ENCODE measurements at places on chromosomes 1 and 21.

GRCh38 chr1:39326836-39327235 is 122.3 kb downstream of the MACF1 start:
- no peak for DNase-seq

- DNase-seq = no peak
Observed at GRCh38 chr1:228434689-228435088, 18.0 kb upstream of the TRIM17 start.

- DNase-seq = no peak
Observed at GRCh38 chr1:183739082-183739481, 65.8 kb upstream of the RGL1 start.

- DNase-seq = peak; percentile 71
Observed at GRCh38 chr1:15994590-15995351, 9.3 kb upstream of the SRARP start.

GRCh38 chr1:58855274-58856165 is 71.7 kb upstream of the JUN start:
- no peak for DNase-seq

- peak; percentile 55 for DNase-seq
Observed at GRCh38 chr21:34526618-34527290, 14.7 kb upstream of the KCNE1 start.

DNA sequence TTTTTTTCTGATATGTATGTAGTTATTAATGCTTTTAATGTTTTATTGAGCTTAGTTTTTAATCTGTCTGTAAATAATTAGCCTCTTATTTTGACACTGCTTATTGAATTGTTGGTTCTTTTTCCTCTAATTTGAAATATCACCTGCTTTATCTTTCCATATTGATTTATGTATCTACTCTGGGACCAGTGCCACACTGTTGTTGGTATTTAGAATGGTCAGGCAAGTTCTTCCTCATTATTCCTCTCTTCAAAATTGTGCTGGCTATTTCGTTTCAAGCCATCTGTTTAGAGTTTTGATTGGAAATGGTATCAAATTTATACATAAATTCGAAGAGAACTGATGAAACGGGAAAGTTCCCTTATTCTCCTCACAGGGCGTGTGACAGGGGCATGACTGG is 96.8 kb upstream of the APP start:
- DNase-seq = no peak

DNA sequence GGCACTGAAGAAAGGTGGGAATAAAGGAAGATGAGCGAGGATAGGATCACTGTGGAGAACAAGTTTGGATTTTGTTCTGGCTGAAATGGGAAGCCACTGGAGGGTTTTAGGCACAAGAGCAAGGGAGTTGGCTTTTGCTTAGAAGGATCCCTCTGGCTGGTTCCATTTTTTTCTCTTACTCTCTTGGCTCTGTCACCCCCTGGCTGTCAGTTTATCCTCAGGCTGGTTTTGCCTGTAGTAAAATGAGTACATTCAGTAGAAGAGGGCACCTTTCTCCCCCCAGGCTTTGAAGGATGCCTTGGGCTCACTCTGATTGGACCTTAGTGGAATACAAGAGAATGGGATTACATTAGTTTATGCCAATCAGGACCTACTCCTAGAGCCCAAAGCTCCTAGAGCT is 17.1 kb downstream of the CACHD1 start:
- no peak for DNase-seq

DNA sequence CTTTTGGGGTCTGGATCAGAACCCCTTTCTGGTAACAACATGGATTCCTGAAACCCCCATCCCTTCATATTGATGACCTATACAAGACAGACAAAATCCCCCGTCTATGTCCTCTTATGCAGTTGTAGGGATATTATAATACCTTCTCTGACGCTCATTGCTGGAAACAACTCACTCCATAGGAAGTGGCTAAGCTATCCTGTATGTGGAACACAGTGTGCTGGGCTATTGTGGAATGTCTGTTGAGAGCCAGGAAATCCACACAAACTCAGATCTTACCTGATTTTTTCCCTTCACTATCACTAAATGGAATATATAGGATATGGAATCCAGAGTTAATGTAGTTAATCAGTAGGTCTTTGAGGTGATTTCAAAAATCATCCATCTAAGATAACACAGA is 17.7 kb upstream of the PIK3R3 start:
- no peak for DNase-seq

DNA sequence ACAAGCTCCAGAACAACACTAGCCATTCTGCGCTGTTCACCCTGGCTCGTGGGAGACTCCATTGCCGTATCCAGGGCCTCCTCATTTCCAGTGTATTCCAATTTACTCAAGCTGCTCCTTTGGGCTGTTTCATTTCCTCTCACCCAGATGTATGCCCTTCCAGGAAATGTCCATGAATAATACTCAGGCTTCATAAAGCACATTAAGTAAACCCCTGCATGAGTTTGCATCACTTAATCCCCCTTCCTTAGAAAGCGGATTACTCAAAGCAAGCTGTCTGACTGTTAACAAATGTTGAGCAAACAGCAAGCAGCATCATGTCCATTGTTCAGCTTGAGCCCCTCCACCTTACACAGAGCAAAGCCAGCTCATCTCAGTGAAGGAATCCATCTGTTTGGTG is 403.6 kb upstream of the PBX1 start:
- no peak for DNase-seq

DNA sequence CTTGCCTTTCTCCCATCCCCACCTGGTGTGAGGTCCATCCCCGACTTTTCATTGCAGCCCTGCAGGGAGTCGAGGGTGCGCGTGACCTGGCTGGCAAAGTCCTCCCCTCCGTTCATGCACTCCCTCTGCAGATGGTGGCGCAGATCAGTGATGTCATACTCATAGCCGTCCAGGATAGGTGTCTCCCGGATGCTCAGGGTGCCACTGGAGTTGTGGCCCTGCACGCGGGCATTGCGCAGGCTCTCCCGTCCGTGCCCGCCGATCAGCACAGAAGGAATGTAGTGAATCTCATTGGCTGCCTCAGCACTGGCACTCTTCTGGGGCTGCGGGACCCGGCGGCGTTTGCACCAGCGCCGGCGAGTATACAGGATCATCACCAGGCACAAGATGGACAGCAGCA is 132.1 kb downstream of the ASTN1 start:
- no peak for DNase-seq
